ENCODE measurements at places on chromosomes 7 and 10. TPM values are rescaled to one million over a fixed set of nuclear protein-coding genes. Genes with fewer than 3 reads are reported as not detected.

Gene OR2A2
- not detected for total RNA-seq

Gene AKR1D1
- not detected for total RNA-seq

Gene CAMK2B
- 21.9 TPM for total RNA-seq

Gene CDH23
- total RNA-seq = 15.6 TPM

Gene HMX3
- total RNA-seq = not detected

Gene VWA2
- 4.1 TPM for total RNA-seq

Gene SUN3
- total RNA-seq = 0.40 TPM

Gene SLC26A3
- total RNA-seq = not detected

Gene UNC5B
- 10.7 TPM for total RNA-seq

Gene PNLIPRP2
- 0.22 TPM for total RNA-seq

Gene ZYX
- total RNA-seq = 18.3 TPM

Gene PON1
- total RNA-seq = 0.61 TPM

DNA sequence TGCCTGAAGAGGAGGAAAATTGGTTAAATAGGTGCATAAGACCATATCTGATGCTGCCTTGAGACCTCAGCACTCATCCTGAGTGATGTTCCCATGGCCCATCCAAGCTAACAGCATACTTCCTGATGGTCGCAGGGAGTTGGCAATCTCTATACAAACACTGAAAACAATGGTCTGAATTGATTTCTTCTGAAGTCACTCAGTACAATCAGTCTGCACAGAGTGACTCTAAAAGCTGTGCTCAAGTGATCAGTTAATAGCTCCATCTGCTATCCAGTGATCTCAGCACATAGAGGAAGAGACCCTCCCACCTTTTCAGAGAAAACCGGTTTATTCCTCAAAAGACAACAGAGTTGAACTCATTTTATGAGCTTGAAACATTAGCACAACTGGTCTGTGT lies 3.9 kb downstream of the PPP1R17 start:
- H3K27me3 ChIP-seq = peaks cover 6% of the 10 kb centered on the region
- H3K27ac ChIP-seq = no peak overlapping the region
- no peak overlapping the region for H3K4me3 ChIP-seq
- H3K36me3 ChIP-seq = no peaks in the 10 kb centered on the region

- no peaks in the 10 kb centered on the region for H3K36me3 ChIP-seq
- DNase-seq = no peak
- no peak overlapping the region for H3K27ac ChIP-seq
- no peaks in the 10 kb centered on the region for H3K27me3 ChIP-seq
- H3K4me3 ChIP-seq = no peak overlapping the region
- no peaks in the 10 kb centered on the region for H3K4me1 ChIP-seq
Observed at GRCh38 chr10:129168660-129169059, 298.4 kb upstream of the MGMT start.

GRCh38 chr7:7654964-7655715 lies 14.6 kb downstream of the UMAD1 start:
- H3K27ac ChIP-seq = no peak overlapping the region
- H3K36me3 ChIP-seq = no peaks in the 10 kb centered on the region
- no peaks in the 10 kb centered on the region for H3K27me3 ChIP-seq
- DNase-seq = no peak
- no peak overlapping the region for H3K4me3 ChIP-seq

- no peaks in the 10 kb centered on the region for H3K4me1 ChIP-seq
- DNase-seq = no peak
- H3K4me3 ChIP-seq = no peak overlapping the region
- no peaks in the 10 kb centered on the region for H3K27me3 ChIP-seq
- H3K27ac ChIP-seq = no peak overlapping the region
Observed at GRCh38 chr7:121853307-121853706, 19.7 kb upstream of the PTPRZ1 start.

DNA sequence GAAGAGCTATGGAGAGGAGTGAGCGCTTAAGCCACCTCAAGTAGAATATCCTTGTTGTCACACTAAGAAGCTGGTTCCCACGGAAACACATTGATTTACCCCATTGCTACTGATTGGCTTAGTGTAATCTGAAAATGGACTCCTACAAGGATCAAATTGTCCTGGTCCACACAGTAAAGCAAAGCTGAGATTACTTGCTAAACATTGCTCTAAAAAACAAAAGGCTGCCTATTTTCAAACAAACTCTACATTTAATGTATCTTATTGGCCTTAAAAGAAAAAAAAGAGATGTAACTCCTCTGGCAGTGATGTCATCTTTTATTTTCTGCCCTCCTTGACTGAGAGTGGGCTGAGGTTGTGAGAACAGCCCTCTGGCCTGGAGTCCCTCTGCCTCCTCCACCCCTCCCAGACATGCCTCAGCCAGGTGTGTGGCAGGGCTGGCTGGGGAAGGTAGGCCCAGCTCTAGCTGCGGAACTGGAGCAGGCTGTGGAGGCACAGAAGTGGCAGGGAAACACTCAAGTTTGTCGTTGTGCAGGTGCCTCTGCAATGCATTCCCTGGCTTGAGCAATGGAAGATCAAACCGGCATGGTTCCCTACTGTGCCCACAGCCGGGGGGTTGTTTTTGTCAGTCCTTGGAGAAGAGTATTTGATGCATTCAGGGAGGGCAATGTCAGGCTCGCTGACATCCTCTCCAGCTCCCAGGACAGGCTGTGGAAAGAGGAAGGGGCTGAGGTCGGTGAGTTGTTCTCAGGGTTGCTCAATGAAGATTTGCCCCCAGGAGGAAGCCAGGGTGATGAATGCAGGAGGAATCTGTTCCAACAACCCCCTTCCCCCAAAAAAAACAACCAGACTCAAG lies 9.1 kb downstream of the KLF6 start:
- peaks cover 27% of the 10 kb centered on the region for H3K36me3 ChIP-seq
- peaks cover 28% of the 10 kb centered on the region for H3K4me1 ChIP-seq
- no peak overlapping the region for H3K4me3 ChIP-seq
- peak overlapping the region; percentile 36 for H3K27ac ChIP-seq
- DNase-seq = no peak

DNA sequence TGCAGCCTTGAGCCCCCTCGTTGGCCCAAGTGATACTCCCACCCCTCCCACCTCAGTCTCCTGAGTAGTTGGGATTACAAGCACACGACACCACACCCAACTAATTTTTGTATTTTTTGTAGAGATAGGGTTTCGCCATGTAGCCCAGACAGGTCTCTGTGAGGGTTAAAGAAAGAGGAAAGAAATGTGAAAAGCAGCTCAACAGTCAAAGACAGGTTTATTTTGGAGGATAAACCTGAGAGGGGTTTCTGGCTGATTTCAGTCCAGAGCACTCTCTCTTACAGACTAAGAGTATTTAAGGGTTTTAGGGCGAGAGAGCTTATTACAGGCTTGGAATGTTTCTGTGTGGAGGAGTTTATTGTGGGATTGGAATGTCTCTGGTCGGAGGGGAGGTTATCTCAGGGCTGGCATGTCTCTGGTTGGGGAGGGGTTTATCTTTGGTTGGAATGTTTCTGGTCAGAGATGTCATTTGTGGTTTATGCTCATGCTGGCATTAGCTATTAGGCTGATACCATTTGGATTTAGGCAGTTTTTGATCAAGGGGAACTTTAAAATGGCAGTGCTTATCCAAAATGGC lies 26.1 kb upstream of the SNX10 start:
- H3K27me3 ChIP-seq = no peaks in the 10 kb centered on the region
- no peak for DNase-seq
- no peaks in the 10 kb centered on the region for H3K36me3 ChIP-seq
- H3K27ac ChIP-seq = no peak overlapping the region
- no peak overlapping the region for H3K4me3 ChIP-seq

GRCh38 chr7:145216866-145217265 lies 381.0 kb upstream of the TPK1 start:
- no peaks in the 10 kb centered on the region for H3K36me3 ChIP-seq
- H3K4me3 ChIP-seq = no peak overlapping the region
- DNase-seq = no peak
- no peaks in the 10 kb centered on the region for H3K27me3 ChIP-seq

DNA sequence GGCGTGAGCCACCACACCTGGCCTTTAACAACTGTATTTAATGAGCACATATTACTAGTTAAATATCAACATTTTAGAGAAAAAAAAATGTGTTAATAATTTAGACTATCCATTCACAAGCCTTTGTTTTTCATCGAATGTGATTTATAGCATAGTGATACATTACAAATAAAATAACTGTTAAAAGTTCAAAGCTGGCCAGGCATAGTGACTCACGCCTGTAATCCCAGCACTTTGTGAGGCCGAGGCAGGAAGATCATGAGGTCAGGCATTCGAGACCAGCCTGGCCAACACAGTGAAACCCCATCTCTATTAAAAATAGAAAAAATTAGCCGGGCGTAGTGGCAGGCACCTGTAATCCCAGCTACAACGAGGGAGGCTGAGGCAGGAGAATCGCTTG lies 72.7 kb downstream of the HACD1 start:
- no peaks in the 10 kb centered on the region for H3K27me3 ChIP-seq
- H3K27ac ChIP-seq = no peak overlapping the region
- H3K4me1 ChIP-seq = no peaks in the 10 kb centered on the region

GRCh38 chr10:115827231-115828009 lies 445.6 kb downstream of the GFRA1 start:
- H3K4me1 ChIP-seq = no peaks in the 10 kb centered on the region
- no peak overlapping the region for H3K27ac ChIP-seq
- no peak for DNase-seq
- no peaks in the 10 kb centered on the region for H3K36me3 ChIP-seq

GRCh38 chr7:71507680-71508602 lies 376.0 kb downstream of the GALNT17 start:
- no peaks in the 10 kb centered on the region for H3K36me3 ChIP-seq
- peak; percentile 83 for DNase-seq
- H3K4me3 ChIP-seq = no peak overlapping the region
- H3K27me3 ChIP-seq = no peaks in the 10 kb centered on the region

- no peaks in the 10 kb centered on the region for H3K27me3 ChIP-seq
- H3K4me3 ChIP-seq = no peak overlapping the region
- no peak for DNase-seq
- peaks cover 3% of the 10 kb centered on the region for H3K36me3 ChIP-seq
- H3K4me1 ChIP-seq = peaks cover 5% of the 10 kb centered on the region
Observed at GRCh38 chr10:103284170-103284569, 7.2 kb downstream of the INA start.

GRCh38 chr10:82861889-82862288 lies 986.9 kb downstream of the NRG3 start:
- no peaks in the 10 kb centered on the region for H3K36me3 ChIP-seq
- no peaks in the 10 kb centered on the region for H3K27me3 ChIP-seq
- H3K27ac ChIP-seq = no peak overlapping the region
- no peaks in the 10 kb centered on the region for H3K4me1 ChIP-seq

GRCh38 chr7:1843921-1844335 lies 173.9 kb downstream of the ELFN1 start:
- no peak for DNase-seq
- no peaks in the 10 kb centered on the region for H3K27me3 ChIP-seq
- H3K4me3 ChIP-seq = no peak overlapping the region
- H3K36me3 ChIP-seq = peaks cover 43% of the 10 kb centered on the region
- H3K4me1 ChIP-seq = peaks cover 58% of the 10 kb centered on the region
- no peak overlapping the region for H3K27ac ChIP-seq

- no peak overlapping the region for H3K27ac ChIP-seq
- H3K4me1 ChIP-seq = no peaks in the 10 kb centered on the region
- no peak overlapping the region for H3K4me3 ChIP-seq
- H3K36me3 ChIP-seq = no peaks in the 10 kb centered on the region
Observed at GRCh38 chr10:71423250-71423649, 26.5 kb downstream of the CDH23 start.

GRCh38 chr10:97759946-97760345 lies 11.9 kb downstream of the SFRP5 start:
- H3K4me3 ChIP-seq = no peak overlapping the region
- H3K27ac ChIP-seq = no peak overlapping the region
- H3K36me3 ChIP-seq = peaks cover 66% of the 10 kb centered on the region
- H3K4me1 ChIP-seq = peaks cover 51% of the 10 kb centered on the region
- no peak for DNase-seq

- H3K36me3 ChIP-seq = no peaks in the 10 kb centered on the region
- no peak overlapping the region for H3K4me3 ChIP-seq
- no peaks in the 10 kb centered on the region for H3K27me3 ChIP-seq
Observed at GRCh38 chr7:141785706-141786552, 4.1 kb upstream of the TAS2R5 start.

GRCh38 chr7:514651-515598 lies 4.7 kb downstream of the PDGFA start:
- peaks cover 39% of the 10 kb centered on the region for H3K4me1 ChIP-seq
- peaks cover 34% of the 10 kb centered on the region for H3K36me3 ChIP-seq
- H3K27me3 ChIP-seq = peaks cover 30% of the 10 kb centered on the region
- DNase-seq = peak; percentile 24

DNA sequence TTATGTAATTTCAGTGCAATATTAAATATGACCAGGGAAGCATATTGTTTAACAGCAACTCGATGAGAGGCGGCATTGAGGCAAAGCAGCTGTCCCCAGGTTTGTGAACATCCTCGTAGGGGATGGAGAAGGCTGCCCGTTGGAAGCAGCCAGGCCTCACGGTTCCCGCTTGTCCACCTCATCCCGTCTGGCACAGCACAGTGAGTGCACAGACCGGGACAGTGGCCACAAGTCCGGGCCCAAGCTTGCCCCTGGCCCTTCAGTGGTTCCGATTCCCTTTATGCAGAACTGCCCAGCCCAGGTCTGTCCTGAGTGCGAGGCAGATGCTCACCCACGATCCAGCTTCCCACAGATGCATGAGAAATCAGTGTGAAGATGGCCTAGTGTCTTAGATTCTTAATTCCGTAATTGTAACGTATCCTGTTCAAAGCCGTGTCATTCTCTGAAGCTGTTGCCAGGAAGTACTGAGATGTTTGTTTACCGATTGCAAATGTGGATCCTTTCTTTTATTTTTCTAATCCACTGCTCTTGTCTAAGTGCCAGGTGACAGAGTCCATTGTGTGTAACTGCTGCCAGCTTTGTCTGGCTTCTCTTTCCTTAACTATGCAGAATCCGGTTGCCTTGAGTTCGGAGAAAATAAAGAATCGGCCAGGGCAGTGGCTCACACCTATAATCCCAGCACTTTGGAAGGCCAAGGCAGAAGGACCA lies 35.5 kb downstream of the PFKP start:
- H3K36me3 ChIP-seq = peaks cover 67% of the 10 kb centered on the region
- H3K27me3 ChIP-seq = no peaks in the 10 kb centered on the region
- peak overlapping the region; percentile 61 for H3K27ac ChIP-seq
- no peak overlapping the region for H3K4me3 ChIP-seq
- peaks cover 29% of the 10 kb centered on the region for H3K4me1 ChIP-seq

- no peak overlapping the region for H3K27ac ChIP-seq
- H3K4me1 ChIP-seq = peaks cover 10% of the 10 kb centered on the region
- H3K36me3 ChIP-seq = no peaks in the 10 kb centered on the region
- peaks cover 9% of the 10 kb centered on the region for H3K27me3 ChIP-seq
- DNase-seq = no peak
Observed at GRCh38 chr10:52318822-52319464, 4.9 kb downstream of the DKK1 start.

DNA sequence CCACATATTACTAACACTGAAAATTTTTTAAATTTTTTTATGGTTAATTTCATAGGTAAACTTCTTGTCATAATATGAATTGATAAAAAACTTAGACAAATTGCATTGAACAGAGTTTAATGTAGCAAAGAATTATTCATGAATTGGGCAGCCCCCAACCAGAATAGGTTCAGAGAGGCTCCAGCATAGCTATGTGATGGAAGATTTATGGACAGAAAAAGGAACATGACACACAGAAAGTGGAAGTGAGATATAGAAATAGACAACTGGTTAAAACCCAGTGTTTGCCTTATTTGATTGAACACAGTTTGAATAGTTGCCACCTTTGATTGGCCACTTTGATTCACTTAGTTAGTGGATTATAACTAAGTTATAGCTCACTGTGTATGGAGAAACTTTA lies 87.2 kb downstream of the AHR start:
- no peak overlapping the region for H3K27ac ChIP-seq
- no peak overlapping the region for H3K4me3 ChIP-seq
- H3K27me3 ChIP-seq = no peaks in the 10 kb centered on the region
- no peaks in the 10 kb centered on the region for H3K4me1 ChIP-seq
- DNase-seq = no peak

GRCh38 chr10:70461397-70462348 lies 16.9 kb upstream of the PALD1 start:
- no peak for DNase-seq
- H3K4me3 ChIP-seq = no peak overlapping the region
- no peaks in the 10 kb centered on the region for H3K36me3 ChIP-seq
- H3K4me1 ChIP-seq = peaks cover 54% of the 10 kb centered on the region
- H3K27me3 ChIP-seq = peaks cover 8% of the 10 kb centered on the region
